ENCODE measurements at places on chromosomes 3 and 15.
A peak's percentile ranks its signal among the peaks of the same experiment; 100 is the strongest.

DNA sequence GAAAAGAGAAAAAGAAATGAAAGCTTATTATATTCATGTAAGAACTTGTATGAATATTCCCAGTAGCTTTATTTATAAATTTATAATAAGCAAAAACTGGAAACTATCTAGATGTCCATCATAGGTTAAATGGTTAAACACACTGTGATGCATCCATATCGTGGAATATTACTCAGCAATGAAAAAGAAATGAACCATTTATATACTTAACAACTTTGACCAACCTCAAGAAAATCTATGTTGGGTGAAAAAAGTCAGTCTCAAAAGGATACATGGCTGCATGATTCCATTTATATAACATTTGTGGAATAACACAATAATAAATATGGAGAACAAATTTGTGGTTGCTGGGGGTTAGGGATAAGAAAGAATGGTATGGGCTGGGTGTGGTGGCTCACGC is 713.0 kb upstream of the SGO1 start:
- DNase-seq = no peak

DNA sequence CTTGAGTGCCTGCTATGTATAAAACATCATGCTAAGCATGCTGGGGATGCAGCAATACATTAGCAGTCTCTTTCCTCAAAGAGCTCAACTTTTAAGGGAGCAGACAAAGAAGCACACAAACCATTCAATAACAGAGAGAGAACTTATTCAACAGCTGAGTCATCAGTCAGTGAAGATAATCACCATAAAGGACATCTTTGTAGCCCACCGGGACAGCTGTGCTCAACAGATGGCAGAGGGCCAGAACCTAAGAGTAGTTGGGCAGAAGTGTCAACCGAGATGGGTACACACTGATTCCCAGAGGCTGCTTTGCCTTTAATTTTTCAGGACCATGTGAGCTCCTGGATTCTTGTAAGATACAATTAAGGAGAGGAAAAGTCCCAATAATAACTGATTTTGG is 4.2 kb upstream of the RAB8B start:
- DNase-seq = no peak

GRCh38 chr3:156665291-156665690 is 9.1 kb upstream of the TIPARP start:
- DNase-seq = no peak

GRCh38 chr15:68364028-68364659 is 67.8 kb downstream of the ITGA11 start:
- DNase-seq = no peak

- DNase-seq = no peak
These were observed 220.4 kb upstream of the GADL1 start for GRCh38 chr3:31114929-31115283.

- DNase-seq = no peak
These were observed 59.6 kb downstream of the RHCG start for GRCh38 chr15:89436560-89437311.

- peak; percentile 9 for DNase-seq
These were observed 35.3 kb downstream of the CAPN7 start for GRCh38 chr3:15241341-15241740.

GRCh38 chr3:49260806-49261324 is 16.2 kb downstream of the C3orf62 start:
- DNase-seq = no peak

DNA sequence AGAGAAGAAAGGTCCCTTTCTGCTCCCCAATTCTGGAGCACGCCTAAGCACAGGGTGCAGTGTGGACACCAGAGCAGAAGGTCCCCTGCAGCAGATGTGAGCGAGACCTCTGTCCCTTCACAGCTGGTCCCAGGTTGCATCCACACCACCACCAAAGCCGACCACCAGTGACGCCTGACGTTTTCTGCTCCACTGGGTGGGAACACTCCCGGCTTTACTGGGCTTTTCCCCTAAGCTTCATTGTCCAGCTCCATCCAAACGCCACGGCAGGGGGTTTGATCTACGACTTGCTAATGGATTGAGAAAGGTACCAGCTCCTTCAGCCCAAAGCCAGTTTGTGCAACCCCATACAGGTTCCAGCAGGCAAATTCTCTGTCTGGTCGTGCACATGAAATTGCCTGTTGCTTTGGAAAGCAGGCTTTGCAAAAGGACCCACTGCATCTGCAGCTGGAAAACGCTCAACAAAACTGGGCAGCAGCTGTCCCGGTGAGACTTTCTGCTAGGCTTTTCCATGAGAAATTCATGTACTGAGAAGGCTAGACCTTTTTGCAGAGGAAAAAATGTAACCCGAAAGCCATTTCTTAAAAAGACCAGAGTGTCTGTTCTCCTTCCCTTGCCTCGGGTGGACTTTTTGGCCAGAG is 31.1 kb downstream of the ADAMTS17 start:
- no peak for DNase-seq

DNA sequence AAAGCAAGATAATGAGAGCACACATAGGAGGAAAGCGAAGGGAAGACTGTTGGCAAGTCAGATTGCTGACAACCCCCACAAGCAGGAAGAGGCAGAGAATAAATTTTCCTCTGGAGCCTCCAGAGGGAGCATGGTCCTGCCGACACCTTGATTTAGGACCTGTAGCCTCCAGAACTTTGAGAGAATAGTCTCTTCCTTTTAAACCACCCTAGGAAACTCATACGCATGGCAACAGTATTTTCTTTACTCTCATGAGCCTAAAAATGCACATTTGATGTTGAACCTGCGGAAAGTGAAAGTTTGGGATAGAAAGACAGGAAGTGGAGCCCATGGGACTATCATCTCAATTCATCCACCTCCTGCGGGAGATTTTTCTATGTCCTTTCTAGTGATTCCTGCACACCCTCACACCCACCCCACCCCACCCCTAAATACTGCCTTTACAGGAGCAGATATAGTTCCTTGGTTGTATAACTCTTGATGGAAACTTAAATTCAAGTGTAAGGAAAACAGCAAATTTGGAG is 116.7 kb upstream of the LPP start:
- DNase-seq = peak; percentile 30

DNA sequence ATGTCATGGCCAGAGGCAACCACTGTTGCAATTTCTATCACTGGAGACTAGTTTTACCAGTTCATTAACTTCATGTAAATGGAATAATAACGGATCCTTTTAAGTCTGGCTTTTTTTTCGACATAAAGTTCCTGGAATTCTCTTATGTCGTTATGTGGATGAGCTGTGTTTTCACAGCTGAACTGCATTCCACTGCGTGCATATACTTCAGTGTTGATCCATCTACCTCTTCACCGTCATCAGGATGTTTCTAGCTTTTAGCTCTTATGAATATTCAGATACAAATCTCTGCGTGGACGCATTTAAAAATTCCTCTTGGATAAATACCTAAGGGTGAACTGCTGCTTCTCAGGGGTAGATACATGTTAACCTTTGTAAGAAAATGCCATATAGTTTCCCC is 15.6 kb upstream of the CYFIP1 start:
- no peak for DNase-seq

- no peak for DNase-seq
These were observed 58.9 kb downstream of the SLMAP start for GRCh38 chr3:57815036-57815435.

- no peak for DNase-seq
These were observed 38.6 kb downstream of the CRYBG3 start for GRCh38 chr3:97860364-97860763.

- no peak for DNase-seq
These were observed 28.9 kb downstream of the CFAP91 start for GRCh38 chr3:119731560-119732343.

DNA sequence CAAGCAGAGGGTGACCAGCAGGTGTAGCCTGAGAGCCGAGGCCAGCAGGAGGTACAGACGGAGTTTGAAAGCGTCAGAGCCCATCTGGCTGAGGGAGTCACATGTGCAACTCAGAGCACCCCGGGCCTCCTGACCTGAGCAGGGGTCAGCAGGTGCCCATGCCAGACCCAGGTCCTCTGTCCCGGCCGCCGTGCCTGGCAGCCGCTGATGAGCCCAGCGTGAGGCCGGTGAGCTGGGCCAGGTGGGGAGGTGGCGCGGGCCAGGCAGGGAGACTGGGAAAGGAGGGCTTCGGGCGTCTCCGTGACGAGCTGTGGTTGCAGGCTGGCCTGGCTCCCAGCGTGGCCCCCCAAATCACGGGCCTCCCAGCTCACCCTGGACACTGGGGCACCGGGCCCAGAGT is 130.9 kb downstream of the CHSY1 start:
- DNase-seq = no peak

DNA sequence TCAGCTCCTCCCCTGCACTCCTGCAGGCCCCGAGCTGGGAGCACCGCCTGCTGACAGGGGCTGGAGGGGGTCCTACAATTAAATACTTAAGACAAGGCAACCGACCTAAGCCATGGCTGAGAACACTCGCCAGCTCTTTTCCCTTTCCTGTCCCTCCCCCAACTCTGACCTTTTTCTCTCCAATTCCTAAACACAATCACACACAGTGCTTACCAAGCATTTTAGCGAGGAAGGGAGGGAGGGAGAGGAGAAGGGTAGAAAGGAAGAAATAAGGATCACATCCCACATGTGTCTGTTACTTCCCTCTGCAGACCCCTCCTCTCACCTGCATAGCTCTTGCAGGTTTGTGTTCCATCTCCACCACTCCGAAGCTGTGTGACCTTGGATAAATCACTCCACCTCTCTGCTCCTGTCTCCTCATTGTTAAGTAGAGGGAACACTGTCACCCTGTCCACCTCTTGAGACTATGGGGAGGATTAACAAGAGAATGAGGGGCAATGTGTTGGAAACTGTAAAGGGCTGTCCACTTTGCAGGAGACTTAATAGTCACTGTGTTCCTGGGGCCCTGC is 63.6 kb downstream of the CYP11A1 start:
- DNase-seq = no peak

- DNase-seq = no peak
These were observed 174.4 kb upstream of the LINGO1 start for GRCh38 chr15:77807115-77807514.

DNA sequence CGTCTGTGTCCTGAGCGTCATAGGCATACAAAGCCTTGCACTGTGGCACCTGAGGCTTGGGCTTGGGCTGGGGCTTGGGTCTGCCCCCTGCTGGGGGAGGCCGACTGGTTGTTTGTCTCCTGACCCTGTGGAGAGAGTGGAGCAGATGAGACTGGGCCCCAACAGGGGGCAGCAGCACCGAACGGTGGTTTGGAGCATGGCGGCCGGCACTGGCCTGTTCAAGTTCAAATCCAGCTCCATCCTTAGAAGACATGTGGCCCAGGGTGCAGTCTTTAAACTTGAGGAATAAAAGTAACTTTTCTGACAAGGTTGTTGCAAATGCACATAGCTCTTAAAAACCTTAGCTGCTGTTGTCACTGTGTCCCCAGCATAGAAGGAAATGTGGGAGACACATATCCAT is 33.3 kb downstream of the CCNB2 start:
- DNase-seq = peak; percentile 74

DNA sequence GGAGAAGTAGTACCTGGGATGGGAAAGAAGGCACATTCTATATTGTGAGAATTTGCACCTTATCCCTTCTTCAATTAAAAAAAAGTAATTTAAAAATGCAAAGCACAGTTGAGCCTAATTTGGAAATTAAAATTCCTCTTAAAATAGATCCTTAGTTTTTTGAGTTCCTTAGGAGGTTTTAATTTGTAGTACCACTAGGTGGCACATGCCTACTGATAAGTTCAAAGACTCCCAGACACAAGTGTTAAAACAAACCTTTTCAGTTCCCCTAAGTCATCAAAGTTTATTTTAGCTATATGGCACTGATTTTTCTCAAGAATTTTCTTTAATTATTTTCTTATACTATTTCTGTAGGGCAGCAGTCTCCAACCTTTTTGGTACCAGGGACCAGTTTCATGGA is 127.6 kb upstream of the AZI2 start:
- DNase-seq = peak; percentile 16

DNA sequence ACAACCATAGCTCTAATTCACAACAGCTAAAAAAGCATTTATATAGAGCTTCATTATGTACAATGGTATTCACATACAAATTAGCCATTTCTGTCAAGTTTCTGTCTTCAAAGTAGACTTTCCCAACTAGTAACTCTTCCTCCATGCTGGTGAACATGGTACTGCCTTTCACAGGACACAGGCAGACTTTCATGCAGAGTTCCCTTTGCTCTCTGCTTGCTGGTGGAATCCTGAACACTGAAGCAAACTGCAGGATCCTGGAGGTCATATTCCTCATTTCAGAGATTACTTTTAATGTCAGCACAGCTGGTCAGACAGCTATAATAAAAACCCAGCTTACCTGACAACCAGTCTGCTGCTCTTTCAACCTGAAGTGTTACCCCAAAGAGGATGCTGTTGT is 53.6 kb downstream of the TASOR start:
- no peak for DNase-seq

Data from NT2/D1 (cell line).